Cardiac fibroblast (primary cell): ENCODE measurements at places on chromosomes 13 and 19.

DNA sequence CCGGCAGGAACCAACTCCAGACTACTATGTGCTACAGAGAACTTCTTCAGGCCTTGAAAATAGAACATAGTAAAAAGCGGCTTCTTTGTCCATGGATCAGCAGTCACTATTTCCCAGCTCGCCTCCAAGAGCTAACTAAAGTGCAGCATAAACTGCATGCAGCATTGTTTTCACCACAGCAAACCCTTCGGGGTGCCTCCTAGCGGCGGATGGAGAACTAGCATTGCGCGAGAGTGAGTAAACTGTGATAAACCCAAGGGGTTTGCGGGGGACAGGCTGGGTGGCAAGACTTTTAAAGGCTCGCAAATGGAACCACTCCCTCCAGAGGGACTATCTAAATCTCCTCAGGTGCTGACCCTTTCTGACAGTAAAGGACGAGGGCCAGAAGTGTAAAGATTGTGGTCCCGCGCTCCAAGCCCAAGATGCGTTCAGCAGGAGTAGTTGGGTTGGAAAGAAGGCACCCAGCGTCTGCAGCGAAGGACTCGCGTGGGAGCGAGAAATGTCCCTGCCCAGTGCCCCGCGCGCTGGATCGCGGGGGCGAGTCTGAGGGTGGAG lies 21.5 kb upstream of the SGCG start:
- peak; percentile 16 for DNase-seq

DNA sequence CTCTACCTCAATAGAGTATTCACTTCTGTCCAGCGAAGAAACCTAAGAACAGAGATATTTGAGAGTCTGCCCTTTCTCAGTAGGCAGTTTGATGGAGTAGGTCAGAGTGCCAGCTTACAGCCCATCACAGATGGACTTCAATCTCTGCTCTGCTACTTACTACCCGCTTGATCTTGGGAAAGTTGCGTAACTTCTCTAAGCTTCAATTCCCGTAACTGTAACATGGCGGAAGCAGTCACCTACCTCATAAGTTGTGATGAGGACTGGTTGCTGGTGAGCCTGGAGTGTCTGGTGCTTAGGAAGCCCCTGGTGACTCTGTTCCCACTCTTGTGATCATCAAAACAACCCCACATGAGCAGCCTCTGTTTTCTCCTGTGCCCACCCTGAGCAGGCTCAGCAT lies 31.0 kb downstream of the AMER2 start:
- DNase-seq = no peak

- DNase-seq = peak; percentile 70
These were observed 202.4 kb downstream of the ITGBL1 start for GRCh38 chr13:101654883-101655282.

- DNase-seq = peak; percentile 70
These were observed 117.4 kb downstream of the ESD start for GRCh38 chr13:46679369-46680120.

GRCh38 chr13:21048901-21049698 lies 12.3 kb downstream of the LATS2 start:
- DNase-seq = no peak

DNA sequence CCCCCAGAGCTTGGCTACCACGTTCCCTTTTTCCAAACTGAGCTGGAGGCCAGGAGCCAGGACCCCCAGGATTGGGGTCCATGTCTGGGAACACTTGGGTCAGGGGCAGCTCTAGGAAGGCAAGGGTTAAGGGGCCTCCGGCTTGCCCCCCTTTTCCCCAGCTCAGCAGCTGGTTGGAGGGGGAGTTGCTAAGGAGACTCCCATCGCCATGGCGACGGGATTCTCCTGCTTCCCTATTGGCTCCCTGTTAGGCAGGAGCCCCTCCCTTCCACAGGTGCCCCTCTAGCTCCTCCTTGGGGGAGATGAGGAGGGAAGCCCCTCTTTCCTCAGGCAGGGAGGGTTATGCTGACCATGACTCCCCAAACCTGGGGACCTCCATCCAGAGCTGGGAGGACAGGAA lies 33.9 kb downstream of the PDE4A start:
- DNase-seq = peak; percentile 18

DNA sequence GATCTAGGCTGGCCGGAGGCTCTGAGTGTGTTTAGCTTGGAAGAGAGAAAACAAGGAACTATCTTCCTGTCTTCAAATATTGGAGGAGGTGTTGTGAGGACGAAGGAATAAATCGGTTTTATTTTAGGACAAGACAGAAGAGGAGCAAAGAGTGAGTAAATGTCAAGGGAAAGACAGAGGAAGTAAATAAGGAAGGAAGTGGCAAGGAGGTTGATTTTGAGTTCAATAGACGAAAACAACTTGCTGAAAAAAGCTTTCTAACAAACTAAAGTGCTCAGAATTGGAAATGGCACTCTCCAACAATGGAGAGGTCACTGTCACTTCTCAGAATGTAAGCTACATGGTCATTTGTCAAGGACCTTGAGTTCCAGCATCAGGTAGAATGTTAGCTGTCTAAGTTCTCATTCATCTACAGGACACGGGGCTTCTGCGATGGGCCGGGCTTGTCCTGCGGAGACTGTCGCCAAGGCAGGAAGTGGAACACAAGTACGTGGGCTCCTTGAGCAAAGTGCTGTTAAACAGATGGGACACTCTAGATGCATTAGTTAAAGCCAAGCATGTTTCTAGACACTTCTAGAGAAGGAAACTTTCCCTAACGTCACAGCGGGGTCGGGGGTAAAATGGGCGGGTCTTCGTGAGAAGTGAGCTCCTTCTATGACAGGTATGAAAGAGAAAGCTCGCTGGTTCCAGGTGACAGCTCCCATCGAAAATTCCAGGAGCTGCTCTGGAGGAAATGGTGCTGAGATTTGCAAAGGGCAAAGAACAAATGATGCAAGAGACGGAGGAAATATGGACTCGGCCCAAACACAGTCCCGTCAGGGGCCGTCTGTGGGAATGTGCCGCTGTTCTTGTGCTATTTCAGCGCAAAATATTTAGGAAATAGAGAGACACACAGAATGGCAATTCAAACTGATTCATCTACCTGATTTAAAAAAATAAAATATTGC lies 103.9 kb upstream of the UBL3 start:
- DNase-seq = no peak

- DNase-seq = no peak
These were observed 111.2 kb upstream of the CLDN10 start for GRCh38 chr13:95441326-95441725.

DNA sequence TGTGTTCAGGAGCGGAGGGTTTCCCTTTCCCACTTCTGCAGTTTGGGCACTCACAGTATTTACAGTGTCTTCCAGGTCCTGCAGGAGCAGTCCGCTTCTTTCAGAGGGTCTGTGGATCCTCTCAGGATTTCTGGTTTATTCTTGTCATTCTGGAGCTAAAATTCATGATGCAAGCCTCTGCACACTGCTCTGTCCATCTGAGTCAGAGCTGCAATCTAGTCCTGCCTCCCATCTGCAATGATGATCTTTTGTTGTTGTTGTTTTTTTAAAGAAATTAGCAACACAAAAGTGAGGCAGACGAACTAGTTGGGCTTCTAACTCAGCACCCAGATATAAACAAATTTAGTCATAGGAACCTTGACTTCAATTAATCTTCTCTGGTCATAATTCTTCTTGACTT lies 86.5 kb downstream of the DLEU7 start:
- DNase-seq = peak; percentile 55

DNA sequence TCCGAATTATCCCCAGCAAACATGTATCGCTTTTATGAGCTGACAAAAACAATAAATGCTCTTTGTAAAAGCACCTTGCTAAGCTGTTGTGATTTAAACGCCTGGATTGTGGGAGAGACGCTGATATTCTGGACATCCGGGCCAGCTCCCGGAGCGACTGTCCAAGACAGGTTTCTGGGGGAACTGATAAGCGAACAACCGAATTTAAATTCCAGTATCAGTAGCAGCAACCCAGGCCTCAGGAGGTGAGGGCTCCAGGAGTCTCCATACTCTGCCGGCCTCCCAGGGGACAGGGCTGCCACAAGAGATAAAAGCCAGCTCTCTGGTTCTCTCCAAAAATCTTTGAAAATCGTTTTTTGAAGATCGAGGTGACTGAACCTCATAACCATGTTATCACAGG lies 50.3 kb upstream of the VSTM2B start:
- DNase-seq = no peak

DNA sequence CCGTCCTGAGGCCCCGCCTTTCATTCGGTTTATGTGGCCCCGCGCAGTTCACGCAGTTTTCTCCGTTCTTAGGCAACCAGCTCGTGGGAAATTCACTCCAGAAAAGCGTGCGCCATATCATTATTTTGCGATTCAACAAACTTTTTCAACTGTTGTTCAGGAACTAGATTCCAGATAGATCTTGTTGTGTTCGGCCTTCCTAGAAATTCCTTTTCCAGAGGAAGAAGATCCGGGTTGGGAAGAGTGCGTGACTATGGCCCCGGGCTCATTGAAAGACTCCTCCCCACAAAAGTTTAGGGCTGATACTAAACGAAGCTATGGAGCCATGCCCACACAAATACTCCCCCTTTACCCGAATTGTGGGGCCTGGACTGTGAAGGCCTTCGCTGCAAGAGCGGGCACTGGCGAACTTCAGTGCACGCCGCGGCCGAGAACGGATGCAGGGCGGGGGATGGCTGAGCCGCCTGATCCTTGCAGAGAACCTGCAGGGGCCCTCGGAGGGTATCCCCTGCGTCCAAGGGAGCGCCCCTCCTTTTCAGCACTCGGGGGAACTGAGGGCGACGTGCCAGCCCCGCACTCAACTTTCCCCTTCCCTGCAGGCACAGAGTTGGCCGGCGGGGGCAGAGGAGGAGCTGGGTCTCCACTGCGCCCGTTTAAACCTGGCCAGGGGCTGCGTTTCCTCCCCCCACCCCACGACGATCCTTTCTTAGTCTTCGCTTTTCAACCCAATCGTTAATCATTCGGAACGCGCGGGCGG lies 904 bp upstream of the SOX1 start:
- DNase-seq = no peak

DNA sequence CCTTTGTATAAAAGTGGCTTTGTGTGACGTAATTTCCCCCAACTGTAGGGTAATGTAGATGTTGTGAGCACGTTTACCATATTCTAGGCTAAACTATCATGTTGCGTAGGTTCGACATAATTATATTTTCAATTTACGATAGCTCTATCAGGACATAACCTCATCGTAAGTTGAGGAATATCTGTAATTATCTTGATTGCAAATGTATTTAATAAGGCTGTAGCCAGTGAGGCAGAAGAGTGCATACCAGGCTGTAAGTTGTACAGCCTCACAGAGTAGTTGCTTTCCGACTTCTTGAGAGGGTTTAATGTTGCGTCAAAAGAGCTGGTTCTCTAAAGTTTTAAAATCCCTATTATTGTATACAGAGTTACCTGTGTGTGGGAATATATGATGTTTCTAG lies 839.4 kb upstream of the GPC6 start:
- no peak for DNase-seq

- DNase-seq = peak; percentile 55
These were observed 24.8 kb upstream of the IGFL4 start for GRCh38 chr19:46065486-46066071.

DNA sequence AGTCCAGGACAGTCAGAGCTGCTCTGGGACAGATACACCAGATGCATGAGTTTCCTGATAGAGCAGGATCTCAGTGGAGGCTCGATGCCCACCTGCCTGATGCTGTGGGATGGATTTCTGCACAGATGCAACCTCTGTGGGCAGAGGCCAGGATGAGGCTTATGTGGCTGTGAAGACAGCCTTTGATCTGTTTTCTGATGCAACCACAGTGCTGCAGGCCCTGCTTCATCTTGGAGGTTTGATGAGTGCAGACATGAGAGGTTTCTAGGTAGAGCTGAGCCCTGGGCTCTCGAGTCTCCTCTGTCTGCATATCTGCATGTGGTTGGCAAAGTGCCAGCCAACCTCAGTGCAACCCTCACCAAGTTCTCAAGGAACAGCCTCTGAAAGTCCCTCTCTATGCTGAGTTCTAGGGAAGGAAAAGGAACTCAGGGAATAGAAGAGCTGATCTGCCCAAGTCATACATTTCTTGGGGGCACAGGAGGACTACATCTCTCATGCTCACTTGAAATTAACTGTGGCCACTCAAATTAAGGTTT lies 23.1 kb upstream of the TSHZ3 start:
- DNase-seq = no peak

DNA sequence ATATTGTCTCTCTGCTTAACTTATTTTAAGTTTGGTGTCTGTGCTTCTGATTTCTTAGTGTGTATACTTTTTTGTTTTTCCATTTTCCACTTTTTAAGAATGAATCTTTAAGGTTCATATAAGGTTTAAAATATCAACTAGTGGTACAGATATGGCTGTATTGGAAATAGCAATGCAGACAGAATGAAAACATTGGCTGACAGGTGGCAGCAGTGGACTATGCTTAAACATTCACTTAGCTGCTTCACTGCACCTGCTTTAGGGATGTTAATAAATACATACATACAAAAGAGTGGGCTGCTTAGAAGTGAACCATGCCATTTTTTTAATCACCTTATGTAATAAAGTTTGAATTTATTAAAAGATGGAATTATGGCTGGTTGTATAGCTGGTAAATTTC lies 27.3 kb downstream of the TM9SF2 start:
- DNase-seq = no peak

GRCh38 chr19:41893899-41894298 lies 10.9 kb downstream of the ARHGEF1 start:
- peak; percentile 42 for DNase-seq

- no peak for DNase-seq
These were observed 84.6 kb downstream of the FRY start for GRCh38 chr13:32116210-32116609.
